Spinal cord (tissue), 10 donors: ENCODE measurements at places on chromosomes 2 and 18. TPM values are rescaled to one million over a fixed set of nuclear protein-coding genes. Genes with fewer than 3 reads are reported as not detected.

DNA sequence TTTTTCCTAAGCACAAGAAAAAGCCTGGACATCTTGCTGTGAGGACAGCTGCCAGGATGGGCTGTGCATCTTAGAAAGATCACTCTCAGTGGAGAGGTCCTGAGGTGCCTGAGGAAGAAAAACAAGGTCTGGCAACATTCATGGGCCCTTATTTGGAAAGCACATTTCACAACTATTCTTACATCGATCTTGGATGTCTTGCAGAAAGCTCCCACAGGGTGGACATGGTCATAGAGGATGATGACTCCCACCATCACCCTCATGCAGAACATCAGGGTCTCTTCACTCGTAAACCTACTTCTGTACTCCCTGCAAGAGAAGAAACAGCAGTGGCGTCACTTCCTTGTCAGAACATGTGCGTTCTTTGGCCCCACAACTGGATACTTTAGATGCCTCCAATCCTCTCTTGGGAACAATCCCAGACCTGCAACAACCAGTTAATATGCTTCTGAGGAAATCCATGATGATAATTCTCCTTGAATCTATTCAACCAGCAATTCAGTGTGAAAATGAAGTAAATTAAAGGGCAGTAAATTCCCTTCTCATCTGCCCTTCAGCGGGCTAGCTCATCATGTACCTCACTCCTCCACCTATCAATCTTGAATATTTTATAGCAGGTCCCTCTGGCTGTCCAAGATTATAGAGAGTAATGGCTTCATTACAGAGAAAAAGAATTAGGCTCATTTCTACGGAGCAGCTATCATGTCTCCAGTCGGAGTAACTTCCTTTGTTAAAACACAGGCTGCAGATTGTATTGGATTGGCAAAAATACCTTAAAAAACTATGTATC, 106.2 kb downstream of the CYRIA start:
- DNase-seq, result no peak
- H3K4me1 ChIP-seq, result no peaks in the 10 kb centered on the region
- H3K36me3 ChIP-seq, result peaks cover 7% of the 10 kb centered on the region
- no peak overlapping the region for H3K27ac ChIP-seq
- H3K27me3 ChIP-seq, result no peaks in the 10 kb centered on the region
- no peak overlapping the region for H3K4me3 ChIP-seq

- DNase-seq, result no peak
- no peak overlapping the region for H3K27ac ChIP-seq
- H3K4me1 ChIP-seq, result no peaks in the 10 kb centered on the region
These were observed 170.7 kb upstream of the FSIP2 start for GRCh38 chr2:185567940-185568339.

- no peak for DNase-seq
- H3K27ac ChIP-seq, result no peak overlapping the region
- no peaks in the 10 kb centered on the region for H3K36me3 ChIP-seq
- H3K27me3 ChIP-seq, result no peaks in the 10 kb centered on the region
These were observed 1148.1 kb upstream of the FANCL start for GRCh38 chr2:59389240-59389639.

GRCh38 chr2:27095745-27096651, 9.4 kb downstream of the KHK start:
- no peak overlapping the region for H3K27ac ChIP-seq
- DNase-seq, result no peak
- peak overlapping the region; percentile 31 for H3K4me3 ChIP-seq
- no peaks in the 10 kb centered on the region for H3K27me3 ChIP-seq
- peaks cover 18% of the 10 kb centered on the region for H3K4me1 ChIP-seq

- H3K27ac ChIP-seq, result peak overlapping the region; percentile 25
- no peaks in the 10 kb centered on the region for H3K4me1 ChIP-seq
- peak; percentile 41 for DNase-seq
- H3K4me3 ChIP-seq, result no peak overlapping the region
These were observed 155.5 kb downstream of the ARHGAP28 start for GRCh38 chr18:6885006-6885481.

- no peaks in the 10 kb centered on the region for H3K27me3 ChIP-seq
- H3K4me1 ChIP-seq, result no peaks in the 10 kb centered on the region
- DNase-seq, result no peak
- no peak overlapping the region for H3K4me3 ChIP-seq
These were observed 336.7 kb upstream of the KCNH7 start for GRCh38 chr2:163175294-163175693.

- peaks cover 18% of the 10 kb centered on the region for H3K4me1 ChIP-seq
- H3K27ac ChIP-seq, result no peak overlapping the region
- no peaks in the 10 kb centered on the region for H3K27me3 ChIP-seq
- no peaks in the 10 kb centered on the region for H3K36me3 ChIP-seq
- H3K4me3 ChIP-seq, result no peak overlapping the region
These were observed 14.4 kb downstream of the EFR3B start for GRCh38 chr2:25056098-25056821.

Gene ATIC
- 28.6 TPM for total RNA-seq

Gene NDUFB3
- 79.0 TPM for total RNA-seq

Gene UGT1A8
- total RNA-seq, result not detected

Gene NRP2
- total RNA-seq, result 66.8 TPM

Gene PPP1R1C
- 27.3 TPM for total RNA-seq

Gene LDLRAD4
- total RNA-seq, result 67.7 TPM
